Type B pancreatic cell (in vitro differentiated cells): ENCODE measurements at places on chromosomes 4 and X.

GRCh38 chrX:143694885-143695284 lies 25.7 kb downstream of the SPANXN2 start:
- no peak for DNase-seq

- DNase-seq, result no peak
These were observed 85.9 kb upstream of the ACSL4 start for GRCh38 chrX:109818976-109819375.

DNA sequence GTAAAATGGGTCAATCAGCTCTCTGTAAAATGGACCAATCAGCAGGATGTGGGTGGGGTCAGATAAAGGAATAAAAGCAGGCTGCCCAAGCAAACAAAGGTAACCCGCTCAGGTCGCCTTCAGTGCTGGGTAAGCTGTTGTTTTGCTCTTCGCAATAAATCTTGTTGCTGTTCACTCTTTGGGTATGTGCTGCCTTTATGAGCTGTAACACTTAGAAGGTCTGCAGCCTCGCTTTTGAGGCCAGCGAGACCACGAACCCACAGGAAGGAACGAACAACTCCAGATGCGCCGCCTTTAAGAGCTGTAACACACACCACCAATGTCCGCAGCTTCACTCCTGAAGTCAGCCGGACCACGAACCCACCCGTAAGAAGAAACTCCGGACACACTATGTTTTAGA lies 11.5 kb upstream of the CAMK2D start:
- DNase-seq, result no peak

DNA sequence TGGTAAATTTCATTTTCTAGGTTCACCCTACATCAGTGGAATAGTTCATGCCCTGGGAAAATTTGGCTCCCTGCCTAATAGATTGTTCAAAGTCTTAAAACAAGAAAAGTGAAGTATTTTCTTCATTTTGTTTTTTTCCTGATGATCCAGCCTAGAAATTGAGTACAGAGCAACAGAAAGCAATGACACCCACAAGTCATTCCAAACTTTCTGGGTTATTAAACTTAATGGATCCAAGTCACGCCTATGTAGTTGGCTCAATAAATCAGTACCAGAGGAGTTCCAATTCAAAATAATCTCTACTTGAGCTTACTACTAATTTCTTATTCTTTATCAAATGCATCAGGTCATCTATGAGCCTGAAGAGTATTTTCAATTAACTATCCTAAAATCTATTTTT lies 937.6 kb upstream of the SLIT2 start:
- DNase-seq, result no peak

- DNase-seq, result no peak
These were observed 139.8 kb downstream of the HS6ST2 start for GRCh38 chrX:132818638-132819037.

DNA sequence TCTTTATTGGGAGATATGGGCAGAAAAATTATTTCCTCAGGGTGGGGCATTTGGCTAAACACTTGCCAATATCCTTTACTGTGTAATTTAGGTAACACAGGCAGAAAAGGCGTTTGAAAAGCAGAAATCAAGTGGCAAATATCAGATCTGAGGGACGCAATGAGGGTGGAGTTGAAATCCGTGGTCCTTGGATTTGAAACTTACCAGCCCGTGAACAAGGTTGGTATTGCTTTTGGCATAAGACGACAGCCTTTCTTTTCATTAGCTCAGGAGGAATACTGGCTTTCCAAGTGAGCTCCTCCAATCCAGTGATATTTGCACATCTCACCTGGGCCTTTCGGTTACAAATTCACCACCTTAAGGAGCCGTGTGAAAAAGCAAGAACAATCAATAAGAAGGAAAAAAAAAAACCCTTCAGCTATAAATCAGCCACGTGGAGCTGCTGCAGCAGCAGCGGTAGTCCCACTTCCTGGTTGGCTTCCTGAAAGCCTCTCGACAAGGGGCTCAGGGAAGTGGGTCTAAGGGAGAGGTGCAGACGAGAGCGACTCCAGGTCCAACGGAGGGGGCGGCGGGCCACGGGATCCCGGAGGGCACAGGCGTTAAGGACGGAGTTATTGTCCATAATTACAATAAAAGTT lies 734 bp upstream of the GALNT7 start:
- no peak for DNase-seq

GRCh38 chr4:1717129-1718094 lies 3.7 kb downstream of the TMEM129 start:
- no peak for DNase-seq

DNA sequence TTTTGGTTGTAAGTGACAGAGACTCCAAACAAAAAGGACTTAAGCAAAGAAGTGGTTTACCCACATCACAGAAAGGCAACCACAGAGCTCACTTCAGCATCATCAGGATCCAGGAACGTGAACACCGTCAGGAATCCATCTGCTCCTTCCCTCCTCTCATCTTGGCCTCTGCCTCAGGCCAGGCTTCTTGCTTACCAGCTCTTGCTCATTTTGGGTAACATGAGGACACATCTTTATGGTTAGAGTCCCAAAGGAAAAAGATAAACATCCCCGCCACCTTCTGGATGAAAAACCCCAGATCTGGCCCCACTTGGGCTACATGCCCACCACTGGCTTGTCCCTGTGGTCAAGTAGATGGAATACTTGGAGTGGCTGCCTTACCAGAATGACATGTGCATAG lies 176.8 kb upstream of the RPL34 start:
- DNase-seq, result no peak

- DNase-seq, result no peak
These were observed 9.7 kb upstream of the MAGEA4 start for GRCh38 chrX:151902813-151903591.

DNA sequence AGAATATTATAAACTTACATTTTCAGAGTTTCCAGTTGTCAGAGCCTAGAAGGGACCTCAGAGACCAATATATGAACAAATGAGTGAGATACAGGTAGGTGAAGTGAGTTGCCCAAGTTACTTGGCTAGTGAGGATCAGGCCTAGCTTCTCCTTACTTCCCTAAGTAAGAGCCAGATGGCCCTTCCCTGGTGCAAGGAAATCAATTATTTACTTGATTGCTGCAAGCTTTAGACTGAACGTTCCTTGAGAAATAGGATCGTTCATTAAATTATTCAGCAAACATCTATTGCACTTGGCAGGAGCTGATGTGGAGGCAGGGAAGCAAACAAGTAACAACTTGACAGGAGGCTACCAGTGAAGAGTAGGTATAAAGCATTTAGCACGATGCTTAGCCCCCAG lies 117.8 kb downstream of the EFHC2 start:
- no peak for DNase-seq

DNA sequence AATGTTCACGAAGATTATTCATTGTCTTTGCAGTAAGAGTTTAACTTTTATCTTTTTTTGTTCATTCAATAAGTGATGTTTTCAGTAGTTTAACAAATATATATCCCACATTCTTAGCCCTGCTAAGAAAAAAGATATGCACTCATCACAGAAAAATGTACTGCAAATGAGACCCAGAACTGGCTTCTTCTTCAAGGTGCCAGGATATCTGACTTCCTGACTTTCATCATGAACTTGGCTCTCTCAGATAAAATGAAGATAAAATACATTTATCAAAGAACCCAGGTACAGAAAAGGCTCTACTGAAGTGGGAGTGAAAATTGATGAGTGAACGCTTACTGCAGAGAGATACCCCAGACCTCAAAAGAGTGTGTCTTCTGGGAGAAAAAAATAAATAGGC lies 177.8 kb upstream of the DKK2 start:
- DNase-seq, result no peak

- DNase-seq, result no peak
These were observed 22.5 kb downstream of the HNRNPH2 start for GRCh38 chrX:101430457-101431078.

- no peak for DNase-seq
These were observed 12.3 kb downstream of the CENPVL3 start for GRCh38 chrX:51606446-51606845.

DNA sequence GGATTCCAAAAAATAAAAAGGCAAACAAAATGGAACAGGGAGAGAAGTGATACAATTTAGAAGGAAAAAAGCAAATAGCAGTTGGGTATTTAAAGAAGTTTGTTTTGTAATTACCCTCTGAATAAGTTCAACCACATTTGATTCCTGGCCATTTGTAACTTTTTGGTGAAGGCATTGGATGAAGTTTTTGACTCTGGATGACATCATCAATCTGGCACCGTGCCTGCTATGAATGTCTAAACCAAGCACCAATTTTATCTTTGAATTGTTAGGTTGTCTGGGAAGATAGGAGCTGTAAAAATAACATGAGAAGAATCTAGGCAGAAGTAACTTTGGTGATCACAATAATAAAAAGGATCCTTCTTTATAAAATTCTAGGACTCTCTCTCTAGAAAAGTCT lies 29.5 kb downstream of the TMPRSS11A start:
- DNase-seq, result no peak

GRCh38 chrX:47222751-47223350 lies 4.4 kb downstream of the CDK16 start:
- no peak for DNase-seq

DNA sequence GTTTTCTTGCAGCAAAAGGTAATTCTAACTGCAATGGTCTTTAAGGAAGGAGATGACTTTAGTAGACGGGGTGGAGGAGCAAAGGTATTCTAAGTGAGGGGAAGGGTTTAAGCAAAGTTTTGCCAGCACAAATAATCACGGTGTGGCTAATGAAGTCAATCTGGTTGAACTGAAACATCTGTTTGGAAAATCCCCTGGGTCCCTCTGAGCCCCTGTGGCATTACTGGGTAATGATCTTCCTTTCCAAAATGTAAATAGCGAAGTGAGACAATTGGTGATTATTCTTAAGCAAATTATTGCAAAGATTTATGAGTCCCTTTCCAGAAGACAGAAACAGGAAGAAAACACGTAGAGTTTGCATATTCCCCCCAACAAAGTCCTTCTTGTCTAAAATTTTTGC lies 47.2 kb downstream of the FGFBP1 start:
- DNase-seq, result no peak

- no peak for DNase-seq
These were observed 35.4 kb downstream of the TMEM131L start for GRCh38 chr4:153501578-153501977.

GRCh38 chr4:38003102-38003501 lies 42.9 kb downstream of the PTTG2 start:
- DNase-seq, result no peak

DNA sequence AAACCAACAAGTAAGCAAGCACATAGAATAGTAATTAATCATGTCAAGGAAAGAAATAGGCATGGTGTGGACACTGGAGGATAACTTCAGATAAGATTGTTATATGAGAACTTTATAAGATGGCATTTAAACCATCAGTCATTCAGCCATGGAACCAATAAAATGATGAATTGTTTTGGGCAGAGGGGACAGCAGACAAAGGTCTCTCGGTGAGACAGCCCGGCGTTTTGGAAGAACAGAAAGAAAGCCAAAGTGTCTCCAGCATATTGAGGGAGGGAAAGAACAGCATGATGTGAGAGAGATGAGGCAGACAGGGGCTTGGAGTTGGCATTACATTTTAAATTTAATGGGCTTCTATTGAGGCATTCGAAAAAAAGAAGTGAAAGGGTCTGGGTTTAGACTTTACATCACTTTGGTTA lies 883 bp upstream of the PPM1K start:
- DNase-seq, result no peak

- peak; percentile 76 for DNase-seq
These were observed at the start of gene PRSS48 for GRCh38 chr4:151276787-151277562. TSS of gene PRSS48 (plus strand) at chr4:151277161. CDS start at chr4:151277173, 12 bp downstream.

GRCh38 chrX:93760163-93760562 lies 86.2 kb downstream of the FAM133A start:
- no peak for DNase-seq

DNA sequence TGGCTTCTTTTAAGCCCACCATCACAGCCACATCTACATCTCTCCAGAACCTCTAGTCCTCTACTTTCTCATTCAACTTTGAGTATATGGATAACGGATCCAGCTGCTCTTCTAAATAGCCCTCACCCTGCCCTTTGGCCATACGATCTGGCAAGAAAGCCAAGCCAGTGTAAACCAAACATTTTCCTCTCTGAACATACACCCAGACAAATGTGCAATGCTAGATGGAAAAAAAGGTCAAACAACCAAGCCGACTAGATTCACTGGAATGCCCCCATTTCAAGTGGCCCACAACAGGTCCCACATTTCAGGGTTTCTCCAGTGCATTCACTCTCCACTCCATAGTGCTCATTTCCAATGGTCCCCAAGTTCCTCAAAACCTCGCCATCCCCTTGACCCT lies 24.0 kb downstream of the USP46 start:
- no peak for DNase-seq

GRCh38 chrX:46695491-46695890 lies 63.4 kb downstream of the SLC9A7 start:
- DNase-seq, result no peak

DNA sequence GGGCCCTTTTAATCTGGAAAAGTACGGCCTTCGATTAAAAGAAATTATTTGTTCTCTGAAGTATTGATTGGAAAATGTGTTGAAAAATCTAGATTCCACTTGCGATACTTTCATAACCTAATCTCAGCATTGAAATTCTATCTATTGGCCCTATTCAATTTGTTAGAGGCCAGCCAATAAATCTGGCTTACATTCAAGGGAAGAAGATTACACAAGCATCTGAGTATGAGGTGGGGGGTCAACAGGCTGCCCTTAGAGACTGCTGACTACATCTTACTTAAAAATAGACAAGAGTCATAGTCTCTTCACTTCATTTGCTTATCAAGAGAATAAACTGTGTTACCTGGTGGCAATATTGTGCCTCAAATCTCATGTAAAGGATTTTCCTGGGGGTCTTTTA lies 248.0 kb upstream of the KCNIP4 start:
- no peak for DNase-seq

DNA sequence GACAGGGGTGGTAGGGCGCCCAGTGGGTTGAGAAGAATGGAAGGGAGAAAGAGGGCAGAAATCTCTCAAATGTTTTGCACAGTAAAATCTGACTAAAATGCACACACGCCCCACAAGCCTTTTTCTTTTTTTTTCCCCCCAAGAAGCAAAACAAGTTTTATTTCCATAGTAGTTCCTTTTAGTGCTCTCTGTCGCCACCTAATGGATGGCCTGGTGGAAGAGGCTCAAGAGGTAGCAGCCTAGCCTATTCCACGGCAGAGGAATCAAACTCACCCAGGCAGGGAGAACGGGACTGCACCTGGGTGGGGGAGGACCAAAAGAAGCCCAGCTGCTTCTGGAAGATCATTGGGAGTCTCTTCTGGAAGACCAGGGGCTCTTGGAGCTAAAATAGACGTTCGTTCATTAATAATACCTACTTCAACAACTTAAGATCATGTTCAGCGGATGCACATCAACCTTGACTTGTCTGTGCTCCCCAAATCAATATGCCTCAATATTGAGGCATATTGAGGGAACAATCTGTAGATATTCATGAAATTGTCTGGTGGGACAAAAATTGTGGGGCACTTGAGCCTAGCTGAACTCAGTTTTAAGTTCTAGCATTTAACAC lies 31.6 kb upstream of the IRAK1 start:
- no peak for DNase-seq

GRCh38 chr4:68218044-68218443 lies 27.4 kb downstream of the TMPRSS11B start:
- no peak for DNase-seq

- no peak for DNase-seq
These were observed 34.2 kb downstream of the PLAC1 start for GRCh38 chrX:134624046-134624430.

GRCh38 chr4:173169178-173169427 lies 492 bp downstream of the GALNT7 start:
- DNase-seq, result no peak
